GM12864 (cell line): ENCODE measurements at places on chromosomes 6 and 20.

GRCh38 chr6:105838171-105838570 is 248.0 kb upstream of the PRDM1 start:
- no peak for DNase-seq

GRCh38 chr6:4666886-4667513 is 109.2 kb upstream of the CDYL start:
- DNase-seq = no peak

DNA sequence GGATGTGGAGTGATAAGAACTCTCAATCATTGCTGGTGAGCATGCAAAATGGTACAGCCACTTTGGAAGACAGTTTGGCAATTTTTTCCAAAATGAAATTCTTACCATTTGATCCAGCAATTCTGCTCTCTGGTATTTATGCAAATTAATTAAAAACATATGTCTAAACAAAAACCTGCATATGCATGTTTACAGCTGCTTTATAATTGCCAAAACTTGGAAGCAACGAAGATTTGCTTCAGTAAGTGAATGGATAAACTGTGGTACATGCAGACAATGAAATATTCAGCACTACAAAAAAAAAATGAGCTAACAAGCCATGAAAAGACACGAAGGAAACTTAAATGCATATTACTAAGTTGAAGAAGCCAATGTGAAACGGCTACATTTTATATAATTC is 55.5 kb upstream of the SMLR1 start:
- no peak for DNase-seq

GRCh38 chr20:3705970-3706739 is 6.2 kb downstream of the SIGLEC1 start:
- no peak for DNase-seq

DNA sequence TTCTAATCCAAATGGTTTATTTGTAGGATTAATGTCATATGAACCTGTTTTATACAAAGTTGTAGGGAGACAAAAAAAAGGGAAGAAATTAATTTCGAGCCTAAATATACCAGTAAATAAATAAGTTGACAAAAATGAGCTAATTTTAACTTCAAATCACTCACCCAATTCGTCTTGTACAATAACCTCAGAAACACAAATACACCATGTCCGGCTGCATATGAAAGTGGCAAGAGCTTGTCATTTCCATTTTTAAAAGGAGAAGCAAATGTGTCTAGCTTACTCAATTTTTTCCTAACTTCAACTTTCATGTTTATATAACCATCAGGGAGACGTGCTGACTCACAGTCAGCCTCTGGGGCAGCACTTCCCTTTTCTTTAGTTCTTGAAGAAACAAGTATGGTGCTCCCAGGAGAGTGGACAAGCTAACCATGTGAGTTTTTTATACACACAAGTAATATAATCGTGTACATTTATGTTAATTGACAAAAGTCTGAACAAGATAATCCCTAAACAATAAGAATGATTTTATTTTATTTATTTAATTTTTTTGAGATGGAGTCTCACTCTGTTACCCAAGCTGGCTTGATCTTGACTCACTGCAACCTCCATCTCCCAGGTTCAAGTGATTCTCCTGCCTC is 55.5 kb upstream of the SGK1 start:
- peak; percentile 82 for DNase-seq

DNA sequence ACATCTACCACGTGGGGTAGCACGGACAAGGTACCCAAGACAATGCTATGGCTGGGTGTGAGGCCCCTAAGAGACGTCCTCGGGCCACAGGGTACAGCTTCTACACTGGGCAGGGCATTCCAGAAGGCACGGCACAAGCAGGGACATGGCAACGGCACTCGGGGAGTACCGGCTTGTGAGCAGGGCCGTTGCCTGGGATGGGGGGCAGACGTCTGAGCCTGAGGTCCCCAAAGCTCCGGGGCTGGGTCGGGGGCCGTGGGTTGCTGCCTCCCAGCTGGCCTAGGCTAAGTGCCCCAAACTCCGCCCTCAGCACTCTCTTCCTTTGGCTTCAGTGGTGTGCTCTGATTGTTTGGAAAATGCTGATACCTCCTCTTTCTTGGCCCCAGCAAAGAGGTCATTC is 110.6 kb downstream of the SULF2 start:
- no peak for DNase-seq

- DNase-seq = no peak
These were observed 133.6 kb downstream of the SYNE1 start for GRCh38 chr6:152503546-152503945.

DNA sequence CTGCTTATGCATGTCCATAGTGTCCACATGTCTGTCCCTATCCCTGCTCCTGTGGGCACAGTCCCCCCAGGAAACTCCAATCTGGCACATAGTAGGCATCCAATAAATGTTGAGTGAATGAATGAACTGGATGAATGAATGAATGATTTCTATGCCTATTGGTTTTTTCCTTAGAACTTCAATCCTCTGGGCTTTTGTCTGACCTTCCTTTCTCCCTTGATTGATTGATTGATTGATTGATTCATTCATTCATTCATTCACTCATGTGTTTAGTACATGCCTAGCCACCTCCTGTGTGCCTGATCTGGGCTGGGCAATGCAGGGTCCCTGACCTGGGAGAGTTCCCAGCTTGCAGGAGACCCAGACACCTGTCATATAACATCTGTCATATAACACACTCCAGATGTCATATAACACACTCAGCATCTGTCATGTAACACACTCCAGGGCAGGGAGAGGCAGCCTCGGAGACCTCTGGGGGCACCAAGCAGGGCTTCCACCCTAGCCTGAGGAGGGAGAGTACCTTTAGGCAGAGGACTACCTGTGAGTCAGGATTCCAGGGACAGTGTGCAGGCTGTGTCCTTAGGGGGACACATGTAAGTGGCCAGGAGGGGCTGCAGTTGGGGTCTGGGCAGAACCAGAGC is 17.9 kb downstream of the VSTM2L start:
- DNase-seq = no peak

- no peak for DNase-seq
These were observed 134.9 kb upstream of the STMND1 start for GRCh38 chr6:16966791-16967469.
